Hepatocyte (in vitro differentiated cells): ENCODE measurements at places on chromosomes 3 and 15. TPM values are rescaled to one million over a fixed set of nuclear protein-coding genes. Genes with fewer than 3 reads are reported as not detected.

BCL2A1 gene
- 8.4 and 11.1 TPM in 2 replicates for polyA plus RNA-seq

DNA sequence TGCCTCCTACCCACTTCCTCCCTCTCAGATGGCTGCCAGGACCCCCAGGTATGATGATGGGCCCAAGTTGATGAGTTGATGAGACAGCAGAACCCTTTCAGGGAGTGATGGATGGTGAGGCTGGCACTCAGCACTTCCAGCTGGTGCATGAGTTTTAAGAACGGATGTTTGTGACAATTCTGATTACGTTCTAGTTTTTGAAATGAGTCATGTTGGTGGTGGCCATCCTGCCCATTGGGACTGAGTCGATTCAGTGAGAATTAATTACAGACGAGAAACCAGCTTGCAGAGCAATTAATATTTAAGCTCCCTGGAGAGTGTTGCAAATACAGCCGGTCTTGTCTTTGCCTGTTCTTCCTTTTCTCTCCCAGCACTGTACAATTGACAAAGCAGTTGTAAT, 56.9 kb upstream of the NR2C2 start:
- no peak for DNase-seq

RHOV gene
- 5.7 and 6.1 TPM in 2 replicates for polyA plus RNA-seq

CMTM7 gene
- 62.5 and 63.0 TPM in 2 replicates for polyA plus RNA-seq

GRCh38 chr15:66484539-66485112, 12.9 kb downstream of the SNAPC5 start:
- DNase-seq, result no peak

DNA sequence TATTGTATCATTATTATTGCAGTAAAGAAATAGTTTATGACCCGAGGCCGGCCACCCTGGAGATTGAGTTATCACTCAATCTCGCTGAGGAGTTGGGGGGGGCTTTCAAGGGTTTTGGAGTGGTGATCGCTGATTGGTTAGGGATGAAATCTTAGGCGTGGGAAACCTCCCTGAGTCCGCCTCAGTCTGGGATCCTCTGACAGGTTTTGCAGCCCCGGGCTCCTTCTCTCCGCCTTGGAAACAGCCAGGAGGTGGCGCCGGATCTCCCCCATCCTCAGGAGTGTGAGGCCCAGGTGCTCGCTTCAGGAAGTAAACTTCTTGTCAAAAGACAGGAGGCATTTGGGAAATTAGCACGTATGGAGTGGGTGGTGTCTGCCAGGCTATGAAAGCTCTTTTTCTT, 41.1 kb upstream of the SEC61A1 start:
- peak; percentile 80 for DNase-seq

GRCh38 chr15:84736375-84736774, 12.0 kb upstream of the ZNF592 start:
- no peak for DNase-seq

DNA sequence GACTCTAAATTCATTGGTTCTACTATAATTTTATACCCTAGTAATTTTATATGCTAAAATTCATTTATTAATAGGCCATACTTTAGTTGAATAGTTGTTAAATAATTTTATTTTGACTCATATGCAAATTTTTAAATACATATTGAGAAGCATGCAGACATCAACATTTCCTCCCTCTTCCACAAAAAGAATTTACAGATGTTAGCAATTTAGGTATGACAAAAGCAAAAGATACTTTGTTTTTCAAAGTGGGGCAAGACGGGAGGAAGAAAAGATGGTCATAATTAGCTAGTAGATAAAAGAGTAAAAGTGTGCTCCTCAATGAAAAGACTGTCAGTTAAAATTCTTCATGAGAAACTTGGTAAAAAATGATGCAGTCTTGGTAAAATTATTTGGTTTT, 148.9 kb upstream of the TSPAN3 start:
- DNase-seq, result no peak

GRCh38 chr15:62920682-62921502, 121.7 kb upstream of the TPM1 start:
- DNase-seq, result no peak

DNA sequence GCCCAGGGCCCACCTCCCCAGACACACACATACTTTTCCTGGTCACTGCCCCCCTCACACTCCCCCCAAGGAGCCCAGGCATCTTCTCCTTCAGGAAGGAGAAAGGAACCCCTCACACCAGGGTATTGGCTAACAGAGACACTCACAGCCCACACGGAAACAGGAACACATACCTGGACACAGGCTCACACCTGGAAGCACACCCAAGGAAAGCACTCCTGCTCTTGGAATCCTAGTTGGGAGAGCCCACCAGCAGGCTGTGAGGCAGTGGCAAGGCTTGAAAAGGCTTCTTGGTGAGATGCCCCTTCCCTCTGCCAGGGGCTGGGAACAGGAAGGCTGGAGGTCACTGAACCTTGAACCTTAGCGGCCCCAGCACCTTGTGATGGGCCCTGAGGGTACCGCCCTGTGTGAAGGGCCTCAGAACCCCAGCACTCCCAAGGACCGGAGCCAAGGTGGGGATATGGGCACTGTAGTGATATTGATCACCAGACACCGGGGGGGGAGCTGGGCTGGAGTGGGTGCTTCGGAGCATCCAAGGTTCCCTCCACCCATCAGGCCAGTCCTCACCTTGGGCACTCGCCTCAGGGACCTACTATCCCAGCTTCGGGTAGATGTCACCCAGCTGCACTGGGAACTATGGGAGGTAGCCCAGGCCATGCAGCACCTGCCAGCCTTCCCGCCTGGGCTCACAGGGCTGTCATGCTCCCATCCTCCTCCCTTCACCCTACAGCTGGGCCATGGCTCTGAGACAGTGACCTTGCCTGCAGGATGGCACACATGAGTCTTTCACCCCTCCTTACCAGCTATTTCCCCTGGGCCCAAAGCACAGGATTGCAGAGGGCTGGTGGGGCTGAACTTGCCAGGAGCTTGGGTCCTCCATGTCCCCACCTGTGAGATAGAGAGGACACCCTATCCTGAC, 16.4 kb downstream of the MYL3 start:
- no peak for DNase-seq

GRCh38 chr3:33826688-33827087, 28.3 kb downstream of the PDCD6IP start:
- no peak for DNase-seq

DNA sequence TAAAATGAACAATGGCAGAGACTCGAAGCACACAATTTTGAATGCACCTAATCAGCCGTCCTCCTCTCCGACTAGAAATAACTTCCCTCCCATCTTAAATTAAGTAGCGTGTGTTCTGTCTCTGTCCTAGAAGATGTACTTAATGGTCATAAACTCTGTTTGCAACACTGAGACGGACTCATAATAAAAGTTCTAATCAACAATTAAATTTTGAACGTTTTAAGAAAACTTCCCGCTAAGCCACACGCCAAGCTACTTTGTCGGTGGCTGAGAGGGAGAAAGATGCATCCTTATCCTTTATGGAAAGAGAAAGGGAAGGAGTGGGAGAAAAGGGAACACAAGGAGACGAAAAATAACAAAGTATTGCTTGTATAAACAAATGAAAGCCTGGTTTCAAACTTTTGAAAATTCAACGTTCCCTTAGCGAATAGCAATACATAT, 989 bp downstream of the GNB4 start:
- DNase-seq, result no peak

RASL12 gene
- polyA plus RNA-seq, result 4.6 and 5.1 TPM in 2 replicates

- no peak for DNase-seq
These were observed 31.6 kb upstream of the STAG1 start for GRCh38 chr3:136783708-136784191.

TEX55 gene
- not detected in 2 replicates for polyA plus RNA-seq

DNA sequence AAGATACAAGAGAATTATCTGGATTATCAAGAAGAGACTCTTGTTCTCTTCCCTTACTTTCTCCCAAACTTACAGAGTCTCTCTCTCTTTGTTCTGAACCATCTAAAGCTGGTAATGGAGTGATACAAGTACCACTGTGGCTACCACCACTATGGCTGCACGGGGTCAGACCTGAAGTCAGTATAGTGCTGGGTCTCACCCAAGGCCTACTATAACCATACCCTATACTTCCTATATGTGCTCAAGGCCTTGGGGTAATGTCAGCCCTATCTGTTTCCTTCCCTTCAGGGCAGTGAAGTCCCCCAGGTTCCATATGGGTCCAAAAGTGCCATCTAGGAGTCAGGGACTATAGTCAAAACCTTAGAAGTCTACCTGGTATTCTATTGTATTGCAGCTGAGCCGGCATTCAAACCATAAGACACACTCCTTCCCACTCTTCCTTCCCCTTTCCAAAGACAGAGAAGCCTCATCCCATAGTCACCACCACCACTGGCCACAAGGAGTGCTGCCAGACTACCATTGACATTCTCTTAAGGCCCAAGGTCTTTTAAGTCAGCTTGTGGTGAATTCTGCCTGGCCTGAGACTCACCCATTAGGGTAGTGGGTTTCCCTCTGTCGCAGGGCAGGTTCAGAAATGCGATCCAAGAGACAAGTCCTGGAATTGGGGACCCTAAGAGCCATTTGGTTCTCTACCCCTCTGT, 615.0 kb upstream of the NECTIN3 start:
- DNase-seq, result no peak

DNA sequence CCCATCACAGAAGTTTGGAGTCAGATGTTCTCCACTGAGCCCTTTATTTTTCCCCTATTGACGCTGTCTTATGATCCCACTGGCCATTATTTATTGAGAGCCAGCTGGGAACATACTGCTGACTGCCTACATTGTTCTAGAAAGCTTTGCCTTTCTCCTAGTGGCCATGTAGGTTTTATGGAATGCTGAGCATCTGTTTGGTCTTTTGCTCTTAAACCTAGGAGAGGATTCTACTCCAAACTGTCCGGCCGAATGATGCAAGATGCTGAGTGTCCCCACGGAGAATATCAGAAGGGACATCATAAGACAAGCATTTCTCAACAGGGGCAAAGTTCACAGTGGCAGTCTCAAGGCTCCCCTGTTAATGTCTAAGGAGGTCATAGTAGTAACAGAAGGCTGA, 171.4 kb downstream of the ARRDC4 start:
- DNase-seq, result peak; percentile 29

DNA sequence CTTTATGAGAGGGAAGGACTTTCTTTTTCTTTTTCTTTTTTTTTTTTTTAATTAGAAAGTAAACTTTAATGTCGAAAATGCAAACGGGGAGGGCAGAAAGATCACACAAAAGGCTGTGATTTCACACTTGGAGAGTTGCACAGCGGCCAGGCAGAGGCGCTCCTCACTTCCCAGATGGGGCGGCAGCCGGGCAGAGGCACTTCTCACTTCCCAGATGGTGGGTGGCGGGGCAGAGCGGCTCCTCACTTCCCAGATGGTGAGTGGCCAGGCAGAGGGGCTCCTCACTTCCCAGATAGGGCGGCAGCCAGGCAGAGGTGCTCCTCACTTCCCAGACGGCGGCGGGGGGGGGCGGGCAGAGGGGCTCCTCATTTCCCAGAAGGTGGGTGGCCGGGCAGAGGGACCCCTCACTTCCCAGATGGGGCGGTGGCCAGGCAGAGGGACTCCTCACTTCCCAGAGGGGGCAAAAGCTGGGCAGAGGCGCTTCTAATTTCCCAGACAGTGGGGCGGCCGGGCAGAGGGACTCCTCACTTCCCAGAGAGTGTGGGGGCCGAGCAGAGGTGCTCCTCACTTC, 88.6 kb downstream of the ATP2B2 start:
- DNase-seq, result no peak

DNA sequence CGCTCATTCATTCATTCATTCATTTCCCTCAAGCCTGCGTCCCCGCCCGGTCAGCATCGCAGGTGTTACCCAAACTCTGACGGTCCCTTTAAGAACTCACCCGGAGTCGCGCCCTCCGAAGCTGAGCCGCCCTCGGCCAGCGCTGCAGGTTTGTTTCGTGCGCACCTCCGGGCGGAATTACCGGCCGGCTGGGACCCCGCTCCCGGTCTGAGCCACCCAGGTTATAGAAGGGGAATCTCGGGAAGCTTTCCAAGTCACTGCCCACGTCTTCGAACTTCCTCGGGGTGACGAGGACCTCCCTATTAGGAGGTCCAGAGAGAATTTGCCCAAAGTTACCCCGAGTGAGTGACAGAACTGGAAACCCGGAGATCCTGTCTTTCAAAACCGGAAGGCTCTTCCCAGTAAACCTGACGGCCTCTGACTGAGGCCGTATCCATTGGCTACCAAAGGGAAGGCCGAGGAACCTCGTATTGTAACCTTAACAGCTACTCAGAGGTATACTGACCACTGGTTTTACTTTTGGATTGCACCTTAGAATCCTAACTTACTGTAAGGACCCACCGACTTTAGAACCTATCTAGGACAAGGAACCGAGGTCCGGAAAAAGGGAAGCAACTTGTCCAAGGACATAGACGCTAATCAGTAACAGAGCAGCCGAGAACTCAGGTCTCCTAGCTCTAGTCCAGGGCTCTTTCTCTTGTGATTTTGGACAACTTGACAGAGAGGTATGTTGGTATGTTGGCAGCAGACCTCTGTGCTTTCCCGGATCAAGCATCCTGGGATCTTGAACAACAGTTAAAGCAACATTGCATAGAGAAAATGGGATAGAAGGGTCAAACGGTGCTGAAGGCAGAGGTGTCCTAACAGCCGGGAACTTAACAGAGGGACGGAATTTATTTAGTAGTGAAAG, 788 bp upstream of the DLG1 start:
- peak; percentile 72 for DNase-seq

GRCh38 chr15:86892774-86893449, 813.2 kb downstream of the AGBL1 start:
- no peak for DNase-seq

GRK7 gene
- not detected in 2 replicates for polyA plus RNA-seq

DNA sequence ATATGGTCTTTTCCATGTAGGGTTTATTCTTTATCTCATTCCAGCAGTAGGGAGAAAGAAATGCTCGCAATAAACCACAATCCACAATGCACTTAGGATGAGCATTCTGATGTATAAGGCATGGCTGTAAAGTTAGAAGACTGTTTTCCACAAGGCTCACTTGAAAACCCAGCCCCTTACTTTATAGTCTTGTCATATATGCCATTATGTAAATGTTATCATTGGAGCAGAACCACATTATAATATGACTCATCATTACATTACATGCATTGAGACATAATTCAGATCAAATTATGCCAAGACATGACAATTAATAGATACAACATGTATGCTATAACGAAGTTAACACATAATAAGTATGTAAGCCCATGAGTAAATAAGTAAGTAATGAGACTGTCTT, 348.1 kb downstream of the LSAMP start:
- no peak for DNase-seq

DNA sequence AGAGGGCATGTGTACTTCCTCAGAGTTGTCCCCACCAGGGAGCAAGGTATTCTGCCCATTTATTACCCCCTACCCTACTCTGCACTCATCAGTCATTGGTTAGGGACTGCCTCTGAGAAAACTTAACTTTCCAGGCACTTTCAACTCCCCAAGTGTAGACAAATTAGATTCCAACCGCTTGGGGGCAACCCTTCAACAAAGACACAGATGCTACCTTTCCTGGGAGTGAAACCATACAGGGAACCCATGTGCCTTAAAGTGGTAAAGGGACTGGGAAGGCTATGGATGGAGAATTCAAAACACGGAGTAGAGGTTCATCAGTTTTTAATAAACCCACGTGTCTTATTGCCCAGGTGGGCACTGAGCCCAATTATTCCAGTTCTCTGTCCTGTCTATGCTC, 19.4 kb upstream of the UBE2E2 start:
- DNase-seq, result peak; percentile 68
